CD4-positive, alpha-beta T cell treated with Interleukin-2 at 100 ng/mL for 4 hours (primary cell): ENCODE measurements at places on chromosomes 7 and 10.

- DNase-seq, result no peak
Measured at GRCh38 chr7:15612205-15612604, 50.4 kb upstream of the AGMO start.

GRCh38 chr7:128448751-128449302 lies 6.9 kb upstream of the HILPDA start:
- DNase-seq, result no peak

- no peak for DNase-seq
Measured at GRCh38 chr7:2006921-2007381, 225.8 kb downstream of the MAD1L1 start.

DNA sequence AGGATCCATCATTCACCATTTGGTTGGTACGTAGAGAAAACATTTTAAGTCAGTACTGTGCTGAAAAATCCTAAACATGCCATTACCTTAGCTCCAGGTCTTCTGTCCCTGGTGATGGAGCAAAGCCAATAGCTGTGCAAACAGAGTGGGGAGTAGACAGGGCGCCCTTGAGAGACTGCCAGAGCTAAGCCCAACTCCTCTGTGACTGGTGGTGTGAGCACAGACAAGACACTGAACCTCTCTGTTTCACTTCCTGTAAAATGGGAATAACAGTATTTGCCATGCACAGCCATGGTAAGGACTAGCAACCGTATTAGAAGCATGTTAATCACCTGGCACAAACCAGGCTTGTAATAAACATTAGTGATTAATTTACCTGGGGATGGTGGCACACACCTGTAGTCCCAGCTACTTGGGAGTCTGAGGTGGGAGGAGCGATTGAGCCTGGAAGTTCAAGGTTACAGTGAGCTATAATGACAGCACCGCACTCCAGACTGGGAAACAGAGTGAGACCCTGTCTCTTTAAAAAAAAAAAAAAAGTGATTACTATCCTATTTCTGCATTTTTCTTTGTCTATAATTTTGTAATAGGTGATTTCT lies 28.7 kb downstream of the LYZL1 start:
- no peak for DNase-seq
